Stimulated activated CD4-positive, alpha-beta T cell treated with anti-CD3 and anti-CD28 coated beads, TNF-alpha, amount 100 ng/mL, for 48 hours (primary cell): ENCODE measurements at places on chromosomes 12 and 14.

- no peak for DNase-seq
Observed at GRCh38 chr12:130716969-130717366, 869 bp upstream of the RIMBP2 start.

- DNase-seq: no peak
Observed at GRCh38 chr12:111434049-111434448, 28.3 kb downstream of the SH2B3 start.

DNA sequence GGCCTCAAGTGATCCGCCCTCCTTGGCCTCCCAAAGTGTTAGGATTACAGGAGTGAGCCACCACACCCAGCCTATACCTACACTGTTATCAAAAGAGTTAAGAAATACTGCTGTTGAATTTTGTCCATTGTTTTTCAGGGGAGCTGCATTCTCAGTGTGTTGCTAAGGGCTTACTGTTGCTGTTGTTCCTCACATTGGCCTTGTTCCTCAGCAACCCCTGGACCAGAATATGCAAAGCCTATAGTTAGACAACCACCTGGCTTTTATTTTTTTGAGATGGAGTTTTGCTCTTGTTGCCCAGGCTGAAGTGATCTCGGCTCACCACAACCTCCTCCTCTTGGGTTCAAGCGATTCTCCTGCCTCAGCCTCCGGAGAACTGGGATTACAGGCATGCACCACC, 4.7 kb upstream of the ATP6V0A2 start:
- no peak for DNase-seq

DNA sequence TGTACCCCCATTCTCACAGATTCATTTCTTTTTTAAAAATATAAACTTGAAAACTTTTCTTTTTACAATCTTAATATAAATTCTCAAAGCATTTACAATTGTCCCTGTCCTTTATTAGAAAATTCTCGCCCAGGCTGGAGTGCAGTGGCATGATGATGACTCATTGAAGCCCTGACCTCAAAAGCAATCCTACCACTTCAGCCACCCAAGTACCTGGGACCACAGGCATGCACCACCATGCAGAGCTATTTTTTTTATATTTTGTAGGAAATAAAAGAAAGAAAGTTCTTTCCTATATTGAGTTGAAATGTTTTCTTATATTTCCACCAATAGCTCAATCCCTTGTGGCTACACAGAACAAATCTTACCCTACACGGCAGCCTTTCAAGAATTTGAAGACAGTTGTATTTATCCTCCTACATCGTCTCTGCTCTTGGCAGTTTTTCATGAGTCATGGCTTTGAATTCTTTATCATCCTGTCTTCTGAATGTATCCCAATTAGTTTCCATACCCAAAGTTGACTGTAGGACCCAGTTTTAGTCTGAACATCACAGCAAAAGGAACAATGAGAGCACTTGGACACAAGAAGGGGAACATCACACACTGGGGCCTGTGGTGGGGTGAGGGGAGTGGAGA, 52.4 kb downstream of the SYT1 start:
- no peak for DNase-seq

DNA sequence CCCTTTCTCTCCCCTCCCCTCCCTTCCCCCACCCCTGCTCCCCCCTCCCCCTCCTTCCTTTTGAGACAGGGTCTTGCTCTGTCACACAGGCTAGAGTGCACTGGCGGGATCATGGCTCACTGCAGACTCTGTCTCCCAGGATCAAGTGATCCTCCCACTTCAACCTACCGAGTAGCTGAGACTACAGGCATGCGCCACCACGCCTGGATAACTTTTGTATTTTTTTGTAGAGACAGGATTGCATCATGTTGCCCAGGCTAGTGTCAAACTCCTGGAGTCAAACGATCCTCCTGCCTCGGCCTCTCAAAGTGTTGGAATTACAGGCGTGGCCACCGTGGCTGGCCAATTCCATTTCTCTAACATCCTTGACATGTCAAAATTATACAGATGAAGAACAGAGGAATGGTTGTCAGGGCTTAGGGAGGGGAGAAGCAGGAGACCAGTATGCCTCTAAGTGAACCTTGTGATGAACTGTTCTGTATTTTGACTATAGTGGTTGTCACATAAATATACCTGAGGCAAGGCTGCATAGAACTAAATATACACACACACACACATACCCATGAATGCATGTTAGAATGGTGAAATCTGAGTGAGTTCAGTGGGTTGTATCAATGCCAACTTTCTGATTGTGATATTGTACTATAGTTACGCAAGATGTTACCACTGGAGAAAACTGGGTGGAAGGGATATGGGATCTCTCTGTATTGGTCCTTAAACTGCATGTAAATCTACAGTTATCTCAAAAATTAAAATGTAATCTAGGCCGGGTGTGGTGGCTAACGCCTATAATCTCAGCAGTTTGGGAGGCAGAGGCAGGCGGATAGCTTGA, 3.6 kb upstream of the CFAP73 start:
- no peak for DNase-seq

- DNase-seq: no peak
Observed at GRCh38 chr14:68569970-68570409, 222.9 kb downstream of the ZFP36L1 start.

- DNase-seq: no peak
Observed at GRCh38 chr12:58291106-58291505, 349.7 kb downstream of the ATP23 start.

DNA sequence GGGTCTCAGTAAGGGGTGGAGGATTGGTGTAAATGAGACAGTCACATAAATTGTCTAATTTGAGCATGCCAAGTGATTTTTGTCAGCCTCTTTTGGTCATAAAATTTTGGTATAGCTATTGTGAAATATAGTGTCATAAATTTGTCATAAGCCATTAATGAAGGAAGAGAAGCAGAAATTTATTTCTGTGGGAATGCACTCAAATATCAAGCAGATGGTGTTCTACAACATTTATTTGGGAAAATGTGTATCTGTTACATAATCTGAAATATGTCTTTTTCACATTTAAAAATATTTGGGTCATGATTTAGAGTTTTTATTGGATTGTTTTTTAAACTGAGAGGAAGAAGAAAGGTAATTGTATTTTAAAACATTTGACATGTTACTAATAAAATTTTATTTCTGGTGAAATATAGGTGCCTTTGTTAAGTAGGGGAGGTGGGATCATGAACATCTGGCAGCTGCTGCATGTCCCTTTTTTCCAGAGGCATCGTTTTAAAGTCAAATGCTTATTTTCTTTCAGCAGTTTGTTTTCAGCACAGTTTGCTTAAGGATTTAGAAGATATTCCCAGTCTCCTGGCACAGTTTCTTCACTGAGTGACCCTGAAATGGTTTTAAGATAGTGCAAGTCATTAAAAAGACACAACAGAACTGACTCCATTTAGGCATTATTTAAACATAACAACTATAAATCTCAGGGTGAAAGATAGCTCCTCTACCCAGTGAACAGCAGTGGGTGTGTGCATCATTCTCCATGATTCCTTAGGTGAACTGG, 371.7 kb downstream of the SNAPC1 start:
- no peak for DNase-seq

DNA sequence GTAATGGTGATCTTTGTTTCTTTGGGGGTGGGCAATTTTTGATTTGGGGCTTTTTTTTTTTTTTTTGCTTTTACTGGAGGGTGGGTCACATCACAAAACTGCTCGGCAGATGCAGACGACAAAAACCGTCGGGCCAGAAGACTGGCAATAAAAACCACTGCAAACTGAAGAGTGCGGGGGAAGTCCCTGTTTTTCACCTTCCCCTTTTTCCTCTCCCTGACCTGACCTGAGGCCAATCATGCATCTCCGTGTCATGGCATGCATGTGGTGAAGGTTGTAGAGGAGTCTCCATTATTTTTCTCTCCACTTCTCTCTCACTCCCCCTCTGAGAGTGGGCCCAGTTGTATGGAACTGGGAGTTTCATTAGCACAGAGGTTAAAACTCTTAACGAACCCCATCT, 57.5 kb downstream of the AP5M1 start:
- DNase-seq: no peak

GRCh38 chr12:120939523-120939922, 35.4 kb upstream of the SPPL3 start:
- DNase-seq: no peak
